ENCODE measurements at places on chromosomes 3 and 15.

GRCh38 chr3:139020868-139021234 lies at the start of gene PRR23B:
TSS of gene PRR23B (minus strand) at chr3:139020926. CDS start at chr3:139020661, 265 bp downstream.
- no peak for DNase-seq

- no peak for DNase-seq
Measured at GRCh38 chr3:30513374-30514152, 92.8 kb upstream of the TGFBR2 start.

DNA sequence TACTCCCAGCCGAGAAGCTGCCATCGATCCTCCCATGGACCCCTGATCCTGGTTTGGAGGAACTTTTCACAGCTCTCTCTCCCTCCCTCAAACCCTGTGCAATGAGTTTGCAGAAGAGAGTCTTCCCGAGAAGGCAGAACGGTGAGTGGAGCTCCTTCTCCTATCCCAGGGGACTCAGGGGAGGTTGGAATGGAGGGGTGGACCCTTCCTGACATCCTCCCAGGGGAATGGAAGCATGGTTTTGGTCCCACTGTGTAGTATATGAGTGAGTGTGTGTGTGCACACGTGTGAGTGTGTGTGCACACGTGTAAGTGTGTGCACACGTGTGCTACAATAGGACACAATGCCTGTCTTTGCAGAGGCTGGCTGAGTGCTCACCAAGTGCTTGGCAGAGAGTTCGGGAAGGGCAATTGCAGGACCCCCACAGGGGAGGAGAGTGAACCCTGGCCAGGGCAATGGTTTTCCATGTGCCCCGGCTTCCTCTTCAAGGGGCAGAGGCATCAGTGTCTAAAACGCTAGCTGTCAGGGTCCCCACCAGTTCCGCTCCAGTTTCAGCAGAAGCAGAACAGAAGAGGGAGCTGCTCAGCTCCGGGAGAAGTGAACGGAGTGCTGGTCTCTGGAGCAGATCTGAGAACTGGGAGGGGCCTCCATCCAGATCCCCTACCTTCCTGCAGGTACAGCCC lies 13.8 kb upstream of the IL16 start:
- DNase-seq = no peak

GRCh38 chr3:14920536-14920935 lies 26.8 kb upstream of the NR2C2 start:
- no peak for DNase-seq

GRCh38 chr3:64291345-64291744 lies 66.1 kb upstream of the PRICKLE2 start:
- no peak for DNase-seq

GRCh38 chr15:80769829-80770705 lies 9.1 kb upstream of the CEMIP start:
- no peak for DNase-seq

DNA sequence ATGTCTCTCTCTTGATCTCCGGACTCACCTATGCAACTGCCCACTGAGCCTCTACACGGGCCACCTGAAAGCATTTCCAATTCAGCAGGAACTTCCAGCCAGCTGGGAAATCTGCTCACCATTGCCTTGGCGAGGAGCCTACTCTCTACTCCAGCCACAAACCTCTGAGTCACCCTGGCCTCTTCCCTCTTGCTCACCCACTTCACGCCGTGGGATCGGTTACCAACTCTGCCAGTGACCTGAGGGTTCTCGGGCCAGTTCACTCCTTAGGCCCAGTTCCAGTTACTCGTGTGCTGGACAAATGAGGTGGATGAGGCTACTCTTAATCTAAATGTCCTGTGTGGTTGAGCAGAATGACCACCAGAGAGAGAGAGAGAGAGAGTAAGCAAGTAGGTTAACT lies 70.1 kb downstream of the CEMIP start:
- DNase-seq = no peak

DNA sequence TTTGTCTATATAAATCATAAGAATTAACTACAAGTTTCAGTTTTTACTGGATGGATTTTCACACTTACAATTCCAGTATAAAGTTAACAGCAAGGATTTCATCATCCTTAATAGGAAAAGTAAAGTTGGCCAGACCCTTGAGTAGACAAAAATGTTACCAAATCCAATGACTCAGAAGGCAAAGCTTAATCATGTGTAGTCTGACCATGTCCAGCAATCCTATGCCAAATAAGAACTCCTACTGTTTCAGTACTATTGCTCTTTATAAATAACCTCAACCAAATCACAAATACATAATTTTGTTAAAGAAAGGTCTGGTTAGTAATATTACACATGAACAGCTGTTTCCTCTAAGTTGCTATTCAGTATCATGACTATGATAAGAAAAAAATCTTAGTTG lies 35.0 kb downstream of the PLOD2 start:
- no peak for DNase-seq

GRCh38 chr15:60373327-60373726 lies 24.5 kb downstream of the ANXA2 start:
- no peak for DNase-seq

DNA sequence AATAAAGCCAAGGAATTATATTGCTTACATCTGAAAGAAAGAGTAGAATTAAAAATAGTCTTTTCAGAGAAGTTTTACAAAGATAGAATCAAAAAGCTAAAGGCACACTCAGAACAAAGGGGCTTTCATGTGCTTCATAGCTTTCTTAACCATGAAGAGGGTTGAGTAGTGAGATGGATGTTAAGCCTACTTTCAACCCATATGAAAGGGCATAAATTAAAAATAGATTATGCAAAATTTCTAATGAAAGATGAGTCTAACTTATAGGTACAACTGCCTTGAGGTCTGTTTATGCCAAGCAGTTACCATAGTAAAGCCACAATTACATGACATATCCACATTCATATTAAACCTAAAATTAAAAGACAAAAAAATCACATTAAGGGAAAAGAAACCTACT lies 223.3 kb upstream of the ARHGEF26 start:
- DNase-seq = no peak

DNA sequence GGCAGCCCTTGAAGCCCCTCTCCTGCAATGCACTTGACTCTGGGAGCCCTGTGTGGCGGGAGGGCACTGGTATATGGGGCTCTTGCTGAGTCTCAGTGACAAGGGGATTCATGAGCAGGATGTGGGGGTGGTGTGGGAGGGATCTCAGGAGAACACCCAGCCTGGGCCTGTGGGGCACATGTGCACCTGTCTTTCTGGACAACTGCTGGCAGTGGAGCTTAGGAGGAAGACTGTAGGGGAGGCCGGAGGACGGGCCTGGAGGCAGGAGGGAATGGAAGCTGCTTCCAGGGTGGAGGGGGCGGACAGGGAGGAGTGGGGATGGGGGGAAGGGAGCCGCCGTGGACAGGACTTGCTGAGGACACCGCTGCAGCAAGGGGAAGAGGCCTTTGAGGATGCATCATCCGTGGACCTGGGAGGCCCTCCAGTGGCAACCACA lies 10.8 kb upstream of the SNRPA1 start:
- no peak for DNase-seq

GRCh38 chr15:37788330-37788729 lies 146.1 kb upstream of the TMCO5A start:
- no peak for DNase-seq

Measured in activated T-helper 1 cell treated with anti-CD3 and anti-CD28 coated beads, Interleukin-2, amount 50 U/mL, for 16 hours (primary cell).